ENCODE measurements at places on chromosomes 12 and 14.

GRCh38 chr12:32399370-32400113 is at the start of gene FGD4:
FGD4 (plus strand) TSS chr12:32399558.
- DNase-seq = peak; percentile 92

DNA sequence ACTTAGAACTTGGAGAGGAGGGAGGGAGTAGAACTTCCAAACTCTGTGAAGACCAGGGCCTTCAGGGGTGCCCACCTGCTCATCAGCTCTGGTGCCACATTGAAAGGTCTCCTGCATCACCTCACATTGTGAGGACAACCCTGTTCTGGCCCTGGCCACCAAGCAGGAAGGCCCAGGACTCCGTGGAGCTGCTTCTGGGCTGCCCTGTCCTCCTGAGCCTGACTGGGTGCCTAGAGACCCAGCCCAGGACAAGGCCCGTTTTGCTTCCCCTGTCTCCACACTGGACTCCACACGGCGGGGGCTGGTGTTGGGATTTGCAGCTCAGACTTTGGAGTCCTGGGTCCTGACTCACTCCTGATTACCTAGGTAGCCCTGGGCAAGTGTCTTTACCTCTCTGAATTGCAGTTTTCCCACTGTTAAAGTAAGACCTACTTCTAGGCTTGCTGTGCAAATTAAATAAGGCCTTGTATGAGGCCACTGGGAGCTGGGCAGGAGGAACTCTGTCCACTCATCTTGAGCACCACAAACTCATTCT is 12.5 kb upstream of the KRT82 start:
- no peak for DNase-seq

DNA sequence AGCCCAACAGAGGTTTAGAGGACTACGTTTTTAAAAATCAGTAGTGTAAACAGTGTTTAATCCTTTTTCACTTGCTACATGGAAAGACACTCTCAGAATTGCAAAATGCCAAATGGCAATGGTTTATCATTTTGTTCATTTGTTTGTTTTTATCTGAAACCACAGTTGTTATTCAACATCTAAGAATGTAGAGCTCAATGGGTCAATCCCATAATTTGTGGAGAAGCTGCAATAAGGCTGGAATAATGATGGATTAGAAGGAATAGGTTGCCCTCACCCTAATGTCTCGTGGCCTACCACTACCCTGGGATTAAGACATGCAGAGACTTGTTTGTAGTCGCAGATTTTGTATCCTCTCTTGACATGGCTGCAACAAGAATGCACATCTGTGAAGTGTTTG is 115.7 kb downstream of the LLPH start:
- DNase-seq = no peak

DNA sequence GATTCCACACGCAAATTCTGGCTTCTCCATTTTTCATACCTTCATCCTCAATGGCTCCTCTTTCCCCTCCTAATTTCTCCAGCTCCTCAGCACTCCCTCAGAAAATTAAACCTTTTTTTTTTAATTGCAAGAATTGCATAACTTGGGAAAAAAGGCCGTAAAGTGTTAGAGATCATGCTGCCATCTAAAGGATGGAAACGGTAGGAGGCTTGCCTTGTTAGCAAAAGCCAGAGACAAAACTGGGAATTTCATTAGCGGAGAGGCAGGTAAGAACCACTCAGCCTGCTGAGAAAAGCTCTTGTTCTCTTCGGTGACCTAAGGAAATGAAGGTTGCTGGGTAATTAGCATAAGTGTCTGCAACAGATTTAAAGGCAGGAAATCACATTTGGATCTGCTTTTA is 204.3 kb downstream of the AEBP2 start:
- peak; percentile 59 for DNase-seq

DNA sequence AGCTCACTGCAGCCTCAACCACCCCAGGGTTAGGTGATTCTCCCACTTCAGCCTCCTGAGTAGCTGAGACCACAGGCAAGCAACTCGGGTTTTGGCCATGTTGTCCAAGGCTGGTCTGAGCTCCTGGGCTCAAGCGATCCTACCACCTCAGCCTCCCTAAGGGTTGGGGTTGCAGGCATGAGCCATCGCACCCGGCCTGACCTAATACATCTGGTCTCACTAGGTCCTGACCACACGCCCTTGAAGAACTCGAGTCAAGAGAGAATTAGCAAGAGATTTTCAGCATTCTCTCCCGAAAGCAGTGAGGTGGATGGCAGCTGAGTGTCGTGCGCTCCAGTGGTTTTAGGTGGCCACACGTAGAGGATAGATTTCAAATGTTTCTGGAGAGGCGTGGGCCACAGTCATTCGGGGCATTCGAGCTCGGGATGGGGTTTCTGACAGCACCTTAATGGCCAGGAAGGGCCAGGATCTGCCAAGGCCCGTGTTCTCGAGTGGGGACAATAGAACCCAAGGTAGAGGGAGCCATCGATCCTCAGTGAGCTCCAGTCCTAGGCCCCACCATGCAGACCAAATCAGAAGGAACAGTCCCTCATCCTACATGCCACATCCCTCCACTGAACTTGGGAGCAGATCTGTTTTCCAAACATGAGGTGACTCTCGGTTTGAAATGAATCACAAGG is 193.1 kb downstream of the ALG10 start:
- DNase-seq = no peak

DNA sequence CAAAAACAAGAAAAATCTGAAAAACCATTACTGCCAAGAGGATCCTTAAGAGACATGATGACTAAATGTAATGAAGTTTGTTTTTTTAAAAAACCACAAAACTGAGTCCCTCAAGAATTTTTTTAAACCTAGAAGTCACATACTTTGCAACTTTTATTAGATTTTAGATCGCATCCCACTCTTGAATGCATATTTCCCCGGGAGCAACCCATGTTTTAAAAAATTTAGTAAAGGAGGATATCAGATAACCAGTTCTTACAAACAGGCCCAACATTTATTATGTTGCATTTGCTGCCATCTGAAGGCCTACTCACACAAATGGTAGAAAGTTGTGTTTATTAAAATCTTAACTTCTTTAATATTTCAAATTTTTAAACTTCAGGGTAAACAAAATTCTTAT is 44.3 kb upstream of the CCT2 start:
- DNase-seq = no peak

GRCh38 chr12:116404913-116405611 is 127.6 kb upstream of the MED13L start:
- no peak for DNase-seq

- no peak for DNase-seq
Measured at GRCh38 chr14:90720336-90720735, 95.9 kb downstream of the TTC7B start.

- no peak for DNase-seq
Measured at GRCh38 chr12:70449074-70449752, 83.1 kb downstream of the KCNMB4 start.

- DNase-seq = no peak
Measured at GRCh38 chr14:68181519-68182326, 362.1 kb downstream of the RAD51B start.

DNA sequence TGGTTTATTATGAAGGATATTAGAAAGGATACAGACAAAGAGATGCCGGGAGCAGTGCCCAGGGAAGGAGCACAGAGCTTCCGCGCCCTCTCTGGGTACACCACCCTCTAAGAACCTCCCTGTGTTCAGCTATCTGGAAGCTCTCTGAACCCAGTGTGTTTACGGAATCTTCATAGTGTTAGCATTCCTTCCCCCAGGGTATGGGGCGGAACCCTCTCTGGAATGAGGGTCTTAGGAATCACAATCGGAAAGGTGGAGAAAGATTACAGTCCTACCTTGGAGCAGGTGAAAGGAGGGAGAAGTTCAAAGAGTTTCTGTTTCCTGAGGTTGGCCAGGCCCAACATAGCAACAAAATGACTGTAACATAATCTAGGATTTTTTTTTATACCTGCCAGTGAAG is 6.8 kb upstream of the NUDT4 start:
- DNase-seq = no peak

DNA sequence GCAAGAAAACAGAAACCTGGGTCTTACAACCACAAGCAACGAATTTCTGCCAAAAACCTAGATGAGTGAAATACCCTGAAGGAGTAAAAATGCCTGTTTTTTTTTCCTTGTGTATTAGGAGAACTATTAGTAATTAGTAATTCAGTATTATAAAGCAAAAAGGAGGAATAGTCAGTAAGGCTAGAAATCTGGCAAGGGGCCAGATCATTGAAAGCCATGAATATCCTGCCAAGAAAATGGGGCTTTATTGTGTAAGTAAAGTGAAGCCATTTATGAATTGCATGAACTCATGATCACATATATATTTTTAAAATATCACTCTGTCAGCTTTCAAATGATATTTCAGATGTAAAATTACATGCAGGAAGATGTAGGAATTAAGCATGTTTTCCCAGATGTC is 57.9 kb downstream of the TXNDC16 start:
- DNase-seq = no peak

DNA sequence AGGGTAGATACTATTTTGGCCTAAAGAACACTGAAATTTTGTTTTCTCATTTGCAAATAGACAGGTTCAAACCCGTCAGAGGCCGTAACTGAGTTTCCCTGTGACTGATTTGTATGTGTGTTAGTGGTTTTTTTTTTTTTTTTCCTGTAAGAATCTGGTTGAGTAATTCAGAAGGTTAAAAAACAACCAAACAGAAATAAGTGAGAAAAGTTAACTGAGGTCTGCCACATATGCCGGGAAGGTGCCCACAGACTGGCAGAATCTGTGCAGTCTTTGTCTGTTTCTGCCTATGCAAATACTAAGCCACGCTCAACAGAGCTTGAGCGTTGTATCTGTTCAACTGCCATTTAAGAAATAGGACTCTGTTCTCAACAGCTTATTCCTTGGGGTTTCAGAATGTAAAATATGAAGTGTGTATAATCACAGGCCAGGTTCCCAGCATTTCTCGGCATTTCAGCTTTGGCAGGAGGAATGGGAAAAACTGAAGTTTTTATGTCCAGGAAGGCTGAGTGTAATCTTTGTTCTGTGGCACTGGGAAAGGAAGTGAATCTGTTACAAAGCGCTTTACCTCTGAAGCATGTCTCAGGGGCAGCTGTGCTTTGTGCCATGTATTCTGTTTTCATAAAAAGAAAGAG is 181.9 kb downstream of the PRKCH start:
- no peak for DNase-seq

- no peak for DNase-seq
Measured at GRCh38 chr12:129530517-129530916, 373.3 kb downstream of the TMEM132D start.

- DNase-seq = no peak
Measured at GRCh38 chr12:104724992-104725585, 233.0 kb downstream of the SLC41A2 start.

GRCh38 chr12:112929715-112930114 is 8.6 kb upstream of the OAS3 start:
- DNase-seq = no peak

GRCh38 chr12:112885236-112885635 is 21.5 kb upstream of the OAS1 start:
- DNase-seq = no peak

- peak; percentile 98 for DNase-seq
Measured at GRCh38 chr14:65412032-65412846, at the start of gene FUT8. FUT8 (plus strand) TSS chr14:65412730; CDS start chr14:65561564, 148,834 bp downstream.

DNA sequence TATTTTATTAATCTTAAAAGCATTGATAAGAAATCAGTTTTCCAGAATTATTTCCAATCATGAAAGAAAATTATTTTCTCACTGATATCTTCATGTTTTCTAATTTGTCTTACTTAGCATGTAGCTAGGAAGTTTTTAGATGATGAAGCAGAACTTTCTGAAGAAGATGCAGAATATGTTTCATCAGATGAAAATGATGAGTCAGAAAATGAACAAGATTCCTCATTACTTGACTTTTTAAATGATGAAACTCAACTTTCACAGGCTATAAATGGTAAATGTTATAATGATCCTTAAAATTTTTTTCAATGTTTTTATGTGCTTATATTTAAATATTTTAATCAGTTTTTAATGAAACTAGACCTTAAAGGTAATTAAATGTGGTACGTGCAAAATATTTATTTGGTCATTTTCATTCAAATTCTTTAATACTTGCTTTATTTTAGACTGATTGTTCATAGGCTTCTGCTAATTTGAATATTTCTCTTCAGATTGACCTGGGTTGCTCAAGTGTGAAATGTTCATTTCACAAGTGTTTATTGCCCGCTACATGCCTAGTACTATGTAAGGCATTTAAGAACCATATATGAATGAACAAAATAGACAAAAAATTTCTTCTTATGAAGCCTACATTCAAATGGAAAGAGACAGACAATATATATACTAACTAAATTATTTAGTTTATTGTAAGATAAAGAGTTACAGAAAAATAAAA is 49.5 kb downstream of the FANCM start:
- DNase-seq = no peak

- DNase-seq = no peak
Measured at GRCh38 chr12:10716277-10716676, 6.8 kb downstream of the YBX3 start.

- no peak for DNase-seq
Measured at GRCh38 chr12:105352052-105352451, 21.6 kb downstream of the C12orf75 start.

- DNase-seq = peak; percentile 50
Measured at GRCh38 chr12:110073049-110073831, 24.9 kb upstream of the C12orf76 start.

- peak; percentile 97 for DNase-seq
Measured at GRCh38 chr14:94026173-94026888, at the start of gene OTUB2. OTUB2 (plus strand) TSS chr14:94026340; CDS start chr14:94026538, 198 bp downstream.

- DNase-seq = no peak
Measured at GRCh38 chr14:85129921-85130320, 400.0 kb upstream of the FLRT2 start.

DNA sequence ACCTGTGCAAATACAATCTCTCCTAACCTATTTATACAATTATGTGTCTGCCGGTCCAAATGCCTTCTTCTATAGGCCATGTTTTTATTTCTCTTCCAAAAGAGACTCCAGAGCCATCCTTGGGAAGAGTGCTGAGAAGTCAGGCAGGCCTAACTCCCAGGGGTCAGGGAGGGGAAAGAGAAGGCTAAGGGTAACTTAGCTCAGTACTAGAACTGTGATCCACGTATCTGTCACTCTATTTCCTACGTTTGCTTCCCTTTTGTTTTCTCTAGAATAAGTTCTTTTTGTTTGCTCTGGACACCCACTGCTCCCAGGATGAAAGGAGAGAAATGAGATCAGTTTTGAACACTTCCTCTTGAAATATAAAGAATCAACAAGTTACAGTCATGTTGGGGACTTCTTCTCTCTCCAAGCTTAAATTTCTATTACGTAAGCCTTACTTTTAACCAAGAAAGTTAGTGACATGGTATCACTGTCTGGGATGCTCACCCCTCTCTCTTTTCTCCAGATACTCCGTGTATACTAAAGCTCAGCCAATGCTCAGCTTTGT is 79.2 kb downstream of the DAD1 start:
- DNase-seq = no peak

DNA sequence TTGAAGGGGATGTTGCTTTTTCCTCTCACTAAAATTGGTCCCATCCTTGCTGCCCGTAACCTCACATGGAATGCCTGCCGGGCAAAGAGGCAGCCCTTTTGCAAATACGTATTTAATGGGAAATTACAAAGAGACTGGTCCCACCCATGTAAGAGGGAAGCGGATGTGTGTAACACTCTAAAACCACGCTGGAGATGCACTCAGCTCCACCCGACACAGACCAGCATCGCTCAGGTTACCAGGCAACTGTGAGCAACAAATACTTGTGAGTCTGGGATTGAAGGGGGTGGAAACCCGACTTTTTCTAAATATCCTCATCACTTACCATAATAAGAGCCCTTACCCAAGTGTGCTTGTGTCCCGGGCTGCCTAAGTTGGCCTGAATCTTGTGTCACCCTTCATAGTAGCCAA is 47.7 kb downstream of the ELK3 start:
- DNase-seq = no peak

GRCh38 chr14:89382901-89383845 is 33.9 kb downstream of the FOXN3 start:
- DNase-seq = no peak
